ENCODE measurements at places on chromosomes 5 and 9.

DNA sequence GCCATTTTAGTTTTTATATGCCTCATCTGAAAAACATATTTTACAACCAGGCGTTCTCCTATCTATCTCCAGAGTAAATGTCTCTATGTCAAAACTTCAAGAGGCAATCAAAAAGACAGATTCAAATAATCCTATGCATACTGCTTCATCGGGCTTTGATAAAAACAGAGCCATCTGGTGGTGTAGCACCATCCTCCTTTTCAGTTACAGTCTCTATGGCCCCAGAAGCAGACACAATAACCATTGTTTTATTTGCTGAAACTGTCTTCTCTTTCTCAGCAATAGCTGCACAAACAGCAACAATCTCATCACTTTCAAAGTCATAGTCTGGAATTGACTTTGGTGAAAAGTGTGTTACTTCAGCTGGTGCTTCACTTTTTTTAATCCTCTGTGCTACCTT, 36.3 kb downstream of the PTGER4 start:
- no peak for DNase-seq

DNA sequence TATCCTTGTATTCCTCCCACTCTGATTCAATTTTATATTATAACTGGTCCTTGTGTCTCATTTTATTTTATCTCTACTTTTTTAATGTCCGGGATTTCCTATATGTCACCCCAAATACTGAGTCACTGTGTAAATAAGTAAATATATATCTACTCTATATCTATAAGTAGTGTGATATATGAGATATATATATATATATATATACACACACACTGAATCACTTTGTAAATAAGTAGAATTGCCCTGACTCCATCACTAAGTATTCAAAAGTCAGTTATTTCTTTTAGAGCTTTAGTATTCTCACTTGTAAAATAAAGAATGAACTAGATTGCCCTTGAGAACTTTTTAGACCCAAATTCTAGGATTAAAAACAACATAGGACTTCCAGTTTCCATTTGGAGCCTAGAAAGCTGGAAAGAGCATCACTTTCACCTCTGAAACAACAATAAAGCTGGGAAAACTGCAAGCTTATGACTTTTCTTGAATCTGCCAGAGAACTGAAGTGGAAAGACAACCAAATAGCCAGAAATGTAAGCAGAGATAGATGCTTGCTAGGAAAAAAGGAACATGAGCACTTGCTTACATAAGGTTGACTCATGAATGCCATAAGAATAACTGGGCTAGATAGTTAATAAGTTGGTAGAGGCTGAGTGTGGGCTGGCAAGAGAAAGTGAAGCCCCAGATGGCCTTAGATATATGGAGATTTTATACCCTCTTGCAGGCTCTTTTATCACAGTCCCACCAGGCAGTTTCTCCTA, 171.1 kb upstream of the TLX3 start:
- DNase-seq = no peak

GRCh38 chr5:57989378-57989777, 470.5 kb downstream of the PLK2 start:
- no peak for DNase-seq

- no peak for DNase-seq
These were observed 68.7 kb downstream of the RETREG1 start for GRCh38 chr5:16548115-16548514.

- DNase-seq = no peak
These were observed 95.8 kb upstream of the LMX1B start for GRCh38 chr9:126517833-126518356.

DNA sequence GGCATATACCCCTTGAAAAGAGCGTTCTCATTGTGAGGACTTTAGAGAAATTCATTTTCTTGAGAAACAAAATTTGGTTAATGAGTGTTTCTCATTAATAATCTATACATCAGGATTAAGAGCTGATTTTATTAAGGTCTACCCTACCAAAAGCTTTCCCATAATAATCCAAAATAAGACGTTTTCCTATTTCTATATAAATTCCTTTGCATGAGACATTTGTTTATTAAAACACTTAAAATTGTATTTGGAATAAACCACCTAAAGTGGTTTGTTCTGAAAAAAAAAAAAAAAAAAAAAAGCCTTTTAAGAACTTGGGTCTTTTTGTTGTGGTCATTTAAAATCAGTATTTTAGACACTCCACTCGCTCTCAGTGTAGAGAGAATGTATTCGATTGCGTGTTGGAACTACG, 695 bp upstream of the TMOD1 start:
- DNase-seq = no peak

GRCh38 chr9:134561427-134562145, 80.0 kb upstream of the COL5A1 start:
- DNase-seq = no peak

GRCh38 chr5:21688655-21689054, 1164.5 kb downstream of the CDH12 start:
- no peak for DNase-seq

DNA sequence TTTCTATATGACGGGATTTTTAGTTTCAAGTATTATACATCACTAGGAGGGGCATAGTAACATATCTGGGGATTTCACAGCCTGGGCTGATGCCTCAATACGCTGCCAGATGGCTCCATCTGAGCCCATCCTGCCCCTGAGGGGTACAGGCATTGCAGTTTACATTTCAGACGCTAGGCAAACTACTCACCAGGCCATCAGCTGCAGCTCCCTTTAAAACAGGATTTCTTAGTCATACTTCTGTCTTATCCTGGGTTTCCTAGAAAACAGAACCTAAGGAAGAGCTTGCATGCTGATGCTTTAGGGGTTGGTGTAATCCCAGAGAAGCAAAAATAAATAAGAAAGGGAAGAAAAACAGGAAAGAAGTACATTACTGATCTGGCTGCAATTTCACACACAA, 372.8 kb upstream of the PIK3R1 start:
- no peak for DNase-seq

DNA sequence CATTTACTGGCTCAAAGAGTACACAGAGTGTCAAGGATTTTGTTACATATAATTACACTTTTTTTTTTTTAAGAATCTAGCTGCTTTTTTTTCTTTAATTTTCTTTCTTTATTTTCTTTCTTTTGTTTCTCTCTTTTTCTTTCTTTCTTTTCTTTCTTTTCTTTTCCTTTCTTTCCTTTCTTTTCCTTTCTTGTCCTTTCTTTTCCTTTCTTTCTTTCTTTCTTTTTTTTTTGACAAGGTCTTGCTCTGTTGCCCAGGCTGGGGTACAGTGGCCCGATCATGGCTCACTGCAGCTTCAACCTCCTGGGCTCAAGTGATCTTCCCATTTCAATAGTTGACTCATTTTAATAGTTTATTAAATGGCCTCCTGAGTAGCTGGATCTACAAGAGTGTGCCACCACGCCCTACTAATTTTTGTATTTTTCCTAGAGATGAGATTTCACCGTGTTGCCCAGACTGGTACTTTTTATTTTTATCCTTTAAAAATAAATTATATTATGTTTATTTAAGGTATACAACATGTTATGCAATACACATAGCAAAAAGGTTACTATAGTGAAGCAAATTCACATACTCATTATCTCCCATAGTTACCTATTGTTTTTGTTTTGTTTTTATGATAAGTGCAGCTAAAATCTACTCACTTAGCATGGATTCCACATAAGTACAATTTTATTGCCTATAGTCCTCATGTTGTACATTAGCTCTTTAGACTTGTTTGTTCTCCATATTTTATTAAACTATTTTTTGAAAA, 381.5 kb upstream of the KLF4 start:
- DNase-seq = no peak

- no peak for DNase-seq
These were observed 60.8 kb downstream of the FOXD1 start for GRCh38 chr5:73387601-73388305.

- DNase-seq = no peak
These were observed 40.2 kb downstream of the TRIO start for GRCh38 chr5:14183187-14183939.

- DNase-seq = no peak
These were observed 80.5 kb downstream of the FNBP1 start for GRCh38 chr9:129962451-129962864.

DNA sequence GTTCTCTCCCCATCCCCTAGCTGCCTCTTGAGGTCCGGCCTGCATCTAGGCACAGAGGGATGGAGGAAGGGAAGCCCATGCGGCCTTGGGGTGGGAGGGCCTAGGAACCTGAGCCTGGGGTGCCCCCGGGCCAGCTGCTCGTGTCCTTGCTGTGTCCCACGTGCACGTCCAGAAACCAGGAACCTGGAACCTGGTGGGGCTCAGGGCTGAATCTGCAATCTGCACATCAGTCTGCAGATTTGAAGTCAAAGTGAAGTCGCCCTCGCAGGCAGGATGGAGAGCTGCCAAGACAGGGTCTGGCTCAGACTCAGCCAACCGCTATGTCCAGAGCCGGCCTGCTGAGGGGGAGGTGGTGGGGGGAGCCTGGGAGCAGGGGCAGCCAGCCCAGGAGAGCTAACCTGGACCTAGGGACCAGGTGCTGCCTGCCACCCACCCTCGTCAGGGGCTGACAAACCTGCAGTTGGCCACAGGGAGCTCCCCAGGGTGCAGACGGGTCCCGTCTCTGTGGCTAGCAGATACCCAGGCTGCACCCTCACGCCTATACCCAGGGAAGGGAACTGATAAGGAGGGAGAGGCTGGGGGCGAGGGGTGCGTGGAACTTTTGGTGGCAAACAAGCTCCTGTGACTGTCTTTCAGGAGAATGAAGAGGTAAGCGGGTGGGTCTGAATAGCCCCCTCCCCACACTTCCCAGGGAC, 103.5 kb upstream of the SIMC1 start:
- DNase-seq = no peak

- DNase-seq = no peak
These were observed 25.8 kb upstream of the GPX8 start for GRCh38 chr5:55134053-55134722.

DNA sequence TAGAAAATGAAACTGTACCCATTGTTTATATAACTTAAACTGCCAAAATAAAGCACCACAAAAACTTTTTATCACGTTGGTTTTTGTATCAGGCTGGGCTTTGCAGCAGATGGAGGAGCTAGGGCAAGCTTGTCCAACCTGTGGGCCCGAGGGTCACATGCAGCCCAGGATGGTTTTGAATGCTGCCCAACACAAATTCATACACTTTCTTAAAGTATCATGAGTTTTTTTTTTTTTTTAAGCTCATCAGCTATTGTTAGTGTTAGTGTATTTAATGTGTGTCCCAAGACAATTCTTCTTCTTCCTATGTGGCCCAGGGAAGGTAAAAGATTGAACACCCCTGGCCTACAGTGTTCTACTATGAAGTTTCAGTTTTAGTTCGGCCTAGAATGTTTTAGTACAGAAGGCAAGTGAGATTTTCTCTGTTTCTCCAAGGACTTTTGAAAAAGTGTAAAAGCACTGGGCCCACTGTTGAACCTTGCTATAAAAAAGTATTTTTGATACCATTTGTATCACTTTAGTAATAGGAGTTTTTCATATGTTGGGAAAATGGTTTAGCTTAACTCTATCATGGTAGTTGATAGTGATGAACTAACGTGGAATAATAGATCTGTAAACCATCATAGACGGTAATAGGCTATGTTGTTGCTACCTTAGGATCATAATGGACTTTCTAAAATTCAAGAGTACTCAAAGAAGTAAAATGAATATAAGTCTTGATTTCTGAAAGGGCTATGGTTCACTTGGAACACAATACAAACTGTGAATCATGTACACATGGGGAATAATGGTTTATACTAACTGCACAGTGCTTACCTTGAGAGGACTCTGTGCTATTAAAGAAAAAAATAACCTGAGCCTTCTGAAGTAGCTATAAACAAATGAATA, 2.9 kb downstream of the CDKN2A start:
- no peak for DNase-seq

GRCh38 chr5:10467281-10468198, 25.9 kb downstream of the ROPN1L start:
- no peak for DNase-seq

- DNase-seq = no peak
These were observed 1.1 kb downstream of the FKBP15 start for GRCh38 chr9:113219969-113220368.

DNA sequence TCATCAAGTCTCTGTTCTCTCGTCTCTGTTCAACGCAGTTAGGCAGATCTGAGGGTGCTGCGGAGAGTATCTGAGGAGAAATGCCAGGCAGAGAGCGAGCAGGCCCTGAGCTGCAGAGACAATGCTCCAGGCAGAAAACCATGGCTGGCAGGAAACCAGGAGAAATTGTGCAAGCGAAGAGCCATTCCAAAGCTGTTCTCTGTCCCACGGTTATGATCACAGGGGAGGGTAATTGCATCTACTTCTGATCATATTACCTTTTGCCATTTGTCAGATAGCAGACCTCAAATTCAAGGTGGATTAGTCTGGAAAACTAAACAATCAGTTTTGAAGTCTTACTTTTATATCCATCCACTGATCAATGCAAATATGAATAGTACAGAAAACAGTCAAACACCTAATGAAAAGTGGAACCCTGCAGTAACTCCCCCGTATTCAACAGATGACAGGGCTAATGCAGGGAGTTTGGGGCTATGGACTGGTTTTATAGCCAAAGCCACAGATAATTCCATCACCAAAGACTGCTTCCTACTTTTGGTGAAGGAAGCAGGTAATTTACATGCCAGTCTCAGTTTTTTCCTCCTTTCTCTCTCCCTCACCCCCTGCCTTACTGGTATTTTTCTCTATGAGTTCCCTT, 228.0 kb downstream of the DCP2 start:
- DNase-seq = peak; percentile 13

DNA sequence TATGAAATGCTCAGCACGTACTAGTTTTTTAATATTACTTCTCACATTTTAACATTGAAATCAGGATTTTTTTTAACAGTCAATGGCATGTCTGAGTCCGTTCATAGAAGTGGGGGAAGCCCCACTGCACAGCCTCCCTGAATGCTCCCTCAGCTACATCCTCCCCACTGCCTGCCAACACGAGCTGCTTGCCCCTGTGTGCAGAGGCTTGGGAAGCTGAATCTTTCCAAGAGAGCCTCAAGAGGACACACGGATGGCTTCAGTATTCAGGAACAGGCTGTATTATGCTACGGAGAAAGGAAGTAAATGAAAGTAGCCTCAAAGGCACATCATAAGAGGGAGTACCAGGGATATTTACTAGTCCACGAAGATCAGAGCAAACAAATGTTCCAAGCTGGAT, 248.7 kb downstream of the SPOCK1 start:
- no peak for DNase-seq

GRCh38 chr5:135497971-135498636, 37.7 kb downstream of the NEUROG1 start:
- DNase-seq = no peak

- no peak for DNase-seq
These were observed 463.6 kb upstream of the DAP start for GRCh38 chr5:11224436-11225187.

DNA sequence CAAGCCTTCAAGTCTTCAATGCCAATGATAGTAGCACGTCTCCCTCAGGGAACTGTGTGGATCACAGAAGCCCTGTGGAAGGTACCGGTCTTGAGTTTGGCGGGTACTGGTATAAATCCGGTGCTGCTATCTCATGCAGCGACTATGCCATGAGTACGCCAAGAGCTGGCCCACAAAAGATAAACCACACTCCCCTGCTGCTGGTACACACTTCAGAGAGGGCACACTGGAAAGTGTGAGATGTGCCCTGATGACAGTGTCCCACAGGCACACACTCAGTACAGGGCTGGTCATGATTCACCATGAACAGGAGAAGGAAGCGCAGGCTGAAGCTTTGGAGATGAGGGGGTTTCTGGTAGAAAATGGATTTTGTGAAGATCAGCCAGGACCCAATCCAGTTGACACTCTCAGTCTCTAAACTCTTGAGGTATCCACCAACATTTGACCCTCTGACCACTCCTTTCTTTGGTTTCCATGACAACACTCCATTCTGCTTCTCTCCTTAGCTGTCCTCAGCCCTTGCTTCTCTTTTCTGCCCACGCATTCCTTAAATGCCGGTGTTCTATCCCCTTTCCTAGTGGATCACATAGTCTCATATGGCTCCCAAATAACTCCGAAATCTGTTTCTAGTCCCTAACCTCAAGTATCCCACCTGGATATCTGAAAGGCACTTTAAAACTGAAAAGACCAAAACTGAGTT, 5.1 kb downstream of the AMACR start:
- no peak for DNase-seq
